ENCODE measurements at places on chromosomes 12 and 14. TPM values are rescaled to one million over a fixed set of nuclear protein-coding genes. Genes with fewer than 3 reads are reported as not detected.

- no peak for DNase-seq
Measured at GRCh38 chr12:124678421-124678893, 111.0 kb upstream of the NCOR2 start.

GRCh38 chr12:91460469-91460868 is 277.9 kb upstream of the DCN start:
- DNase-seq: no peak

GRCh38 chr14:80764496-80764895 is 177.0 kb downstream of the CEP128 start:
- no peak for DNase-seq

DNA sequence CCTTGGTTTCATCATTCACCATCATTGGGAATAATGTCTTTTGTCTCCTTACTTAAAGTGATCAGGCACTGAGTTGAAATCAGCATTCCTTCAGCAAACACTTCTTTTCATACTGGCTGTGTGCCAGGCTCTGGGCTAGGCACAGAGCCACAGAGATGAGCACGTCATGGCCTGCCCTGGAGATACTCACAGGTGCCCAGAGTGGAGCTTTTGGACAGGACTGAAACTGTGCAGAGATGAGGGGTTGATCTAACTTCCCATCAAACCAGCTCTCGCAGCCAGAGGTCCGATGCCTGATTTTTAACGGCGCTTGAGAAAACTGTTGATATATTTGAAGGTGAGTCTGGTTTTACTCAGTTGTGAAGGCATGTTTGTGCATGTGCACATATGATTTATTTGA is 43.1 kb downstream of the CACNA1C start:
- DNase-seq: no peak

The FAM181A gene
- not detected for total RNA-seq

DNA sequence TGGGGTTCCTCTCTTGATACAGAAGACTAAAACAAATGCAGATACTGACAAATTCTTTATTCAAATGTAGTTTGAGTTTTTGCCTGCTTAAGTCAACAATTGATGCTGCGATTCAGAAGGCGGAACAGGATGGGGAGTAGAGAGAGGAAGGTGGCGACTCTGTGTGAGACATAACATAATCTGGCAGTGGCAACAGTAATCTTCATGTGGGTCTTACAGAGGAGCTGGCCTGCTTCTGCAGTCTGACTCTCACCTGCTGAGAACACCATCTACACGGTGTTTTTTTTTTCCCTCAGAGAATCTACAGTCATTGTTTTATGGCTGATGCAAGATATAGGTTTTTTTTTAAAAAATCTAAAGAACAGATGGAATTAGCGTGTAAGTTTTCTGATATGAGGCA is 10.1 kb downstream of the CCDC92 start:
- no peak for DNase-seq
